CD4-positive, alpha-beta T cell (primary cell): ENCODE measurements at places on chromosomes 3 and 15.
A peak's percentile ranks its signal among the peaks of the same experiment; 100 is the strongest.

- no peak for DNase-seq
Measured at GRCh38 chr15:59555696-59556095, 55.9 kb upstream of the GCNT3 start.

GRCh38 chr3:194604837-194605236 is 28.4 kb downstream of the TMEM44 start:
- DNase-seq, result no peak

DNA sequence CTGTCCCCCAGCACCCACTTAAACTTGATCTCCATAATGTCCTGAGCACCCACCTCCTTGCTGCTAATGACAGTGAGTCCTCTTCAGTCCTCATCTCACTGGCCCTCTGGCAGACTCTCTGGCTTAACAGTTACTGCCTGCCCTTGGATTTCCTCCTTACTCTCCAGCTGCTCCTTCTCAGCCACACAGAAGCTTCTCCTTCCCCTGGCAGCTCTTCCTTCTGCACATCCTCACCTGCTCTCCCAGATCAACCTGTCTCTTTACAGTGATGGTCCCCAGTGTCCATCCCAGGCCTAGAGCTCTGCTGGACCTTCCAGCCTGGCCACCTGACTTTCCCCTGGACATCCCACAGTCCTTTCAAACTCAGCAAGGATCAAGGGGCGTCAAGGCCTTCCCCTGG is 47.4 kb upstream of the SMAD3 start:
- DNase-seq, result no peak

GRCh38 chr3:61449327-61450040 is 111.9 kb upstream of the PTPRG start:
- no peak for DNase-seq

DNA sequence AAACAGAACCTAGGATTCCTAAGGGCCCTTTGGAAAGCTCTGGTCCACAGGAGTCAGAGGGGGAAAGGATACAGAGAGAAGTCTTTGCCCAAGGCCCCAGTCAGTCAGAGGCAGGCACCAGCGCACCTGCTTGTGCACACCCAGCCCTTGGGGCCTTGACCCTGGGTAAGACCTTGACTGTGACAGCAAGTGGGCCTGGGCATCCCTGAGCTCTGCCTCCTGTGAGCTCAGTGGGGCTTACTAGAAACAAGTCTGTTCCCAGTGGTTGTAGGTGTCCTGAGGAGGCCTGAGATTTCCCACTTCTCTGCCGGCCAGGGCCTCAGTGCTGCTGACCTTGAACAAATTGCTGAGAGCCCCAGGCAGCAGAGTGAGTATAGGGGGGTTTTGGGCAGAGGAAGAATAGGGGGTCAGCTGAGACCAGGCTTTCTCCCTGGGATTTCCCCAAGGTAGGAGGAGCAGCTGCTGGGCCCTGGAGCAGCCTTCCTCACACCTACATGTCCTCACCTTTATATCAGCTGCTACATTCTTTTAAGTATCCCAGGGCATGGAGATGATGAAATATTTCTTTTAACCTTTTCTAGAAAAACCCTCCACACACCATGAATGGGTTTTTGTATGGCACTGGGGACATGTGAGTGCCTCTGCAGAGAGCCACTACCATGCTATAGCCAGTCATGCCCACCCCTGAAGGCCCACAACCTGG is 9.7 kb upstream of the DAG1 start:
- DNase-seq, result no peak

GRCh38 chr3:139564294-139564861 is 24.8 kb upstream of the RBP1 start:
- DNase-seq, result no peak

- no peak for DNase-seq
Measured at GRCh38 chr15:79529157-79529785, 97.1 kb downstream of the MINAR1 start.

DNA sequence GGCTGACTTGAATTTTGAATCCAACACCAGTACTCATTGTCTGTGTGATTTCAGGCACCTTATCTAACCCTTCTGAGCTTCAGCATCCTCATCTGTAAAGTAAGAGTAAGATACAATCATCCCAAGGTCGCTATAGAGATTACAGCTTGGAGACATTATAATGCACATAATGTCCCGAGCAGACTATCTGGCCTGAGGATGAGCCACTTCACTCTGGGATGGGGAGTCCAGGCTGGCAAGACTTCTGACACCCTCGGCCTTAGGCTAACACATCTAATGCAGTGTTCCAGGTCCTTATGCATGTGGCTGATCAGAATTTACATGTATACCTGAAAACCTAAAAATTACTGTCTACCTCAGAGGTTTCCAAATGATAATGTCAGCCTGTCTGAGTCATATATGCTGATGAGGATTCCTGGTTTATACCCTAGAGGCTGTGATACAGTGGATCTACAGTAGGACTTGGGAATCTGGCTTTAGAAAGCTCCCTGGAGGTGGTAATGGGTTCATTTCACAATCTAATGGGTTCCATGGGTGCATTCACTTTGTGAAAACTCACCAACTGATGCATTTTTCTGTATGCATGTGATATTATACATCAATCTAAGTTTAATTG is 229.0 kb upstream of the SLCO3A1 start:
- no peak for DNase-seq

DNA sequence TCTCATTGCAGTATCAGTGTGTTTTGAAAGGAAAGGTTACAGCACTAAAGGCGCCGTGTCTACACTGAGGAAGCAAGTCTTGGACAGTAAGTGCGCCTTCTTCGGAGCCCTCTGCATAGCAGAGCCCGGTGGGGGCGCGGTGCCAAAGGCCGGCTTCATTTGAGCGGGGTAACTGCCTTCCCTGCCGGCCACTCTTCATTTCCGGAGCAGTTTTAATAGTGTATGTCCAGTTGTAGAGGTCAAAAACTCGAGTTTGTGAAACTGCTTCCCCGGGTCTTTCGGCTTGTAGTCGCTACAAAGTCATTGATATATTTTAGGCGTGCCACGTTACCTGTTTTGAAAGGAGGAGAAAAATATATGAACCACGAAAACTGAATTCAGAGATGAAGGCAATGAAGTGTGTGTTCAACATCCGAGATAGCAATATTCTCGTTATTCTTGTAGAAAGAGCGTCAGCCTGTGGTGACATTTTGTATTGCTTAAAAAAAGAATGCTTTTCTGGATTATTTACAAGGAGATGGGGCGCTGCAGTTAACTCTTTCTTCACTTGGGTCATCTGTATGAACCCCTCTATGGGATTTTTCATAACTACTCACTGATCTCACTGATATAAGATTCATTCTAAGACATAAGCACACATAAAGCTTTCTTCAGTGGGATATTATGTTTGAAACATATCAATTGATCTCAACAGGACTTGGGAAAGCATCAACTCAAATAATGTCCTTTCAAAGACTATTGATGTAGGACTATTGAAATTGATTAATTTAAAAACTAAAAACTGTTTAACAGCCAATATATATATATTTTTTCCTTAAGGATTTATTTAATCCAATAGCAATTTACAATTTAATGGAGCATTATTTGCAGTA is 3.0 kb downstream of the ALCAM start:
- peak; percentile 7 for DNase-seq

DNA sequence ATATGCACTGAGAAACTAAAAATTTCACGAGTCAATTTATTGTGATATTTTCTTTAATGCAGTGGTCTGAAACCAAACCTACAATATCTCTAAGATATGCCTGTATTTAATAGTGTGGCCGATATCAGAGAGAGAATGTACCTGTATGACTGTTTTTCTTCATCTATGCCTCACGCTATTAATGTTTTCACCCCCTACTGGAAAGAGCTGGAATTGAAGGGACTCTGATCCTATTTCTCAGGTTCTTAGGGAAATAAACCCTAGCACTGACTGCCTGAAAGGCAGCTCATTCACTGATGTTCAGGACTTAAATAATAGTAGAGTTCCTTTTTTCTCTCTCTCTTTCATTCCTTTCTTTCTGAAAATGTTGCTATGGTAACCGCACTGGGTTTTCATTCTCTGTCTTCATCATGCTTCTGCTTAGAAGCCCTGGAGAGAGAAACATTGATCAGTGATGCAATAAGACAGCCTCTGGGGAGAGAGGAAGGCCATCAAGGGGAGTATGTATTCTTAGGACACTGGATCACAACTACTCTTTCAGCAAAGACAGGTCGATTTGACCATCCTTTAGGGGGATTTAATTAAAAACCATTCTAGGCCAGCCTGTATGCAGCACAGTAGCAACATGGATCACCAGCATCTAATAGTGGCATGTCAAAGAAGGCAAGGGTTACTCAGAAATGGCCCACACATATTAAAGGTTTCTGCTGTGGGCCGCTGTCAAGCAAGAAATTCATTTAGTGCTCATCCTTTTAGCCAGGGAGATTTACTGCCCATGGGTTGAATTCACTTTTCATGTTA is 1135.7 kb downstream of the IGSF11 start:
- no peak for DNase-seq

DNA sequence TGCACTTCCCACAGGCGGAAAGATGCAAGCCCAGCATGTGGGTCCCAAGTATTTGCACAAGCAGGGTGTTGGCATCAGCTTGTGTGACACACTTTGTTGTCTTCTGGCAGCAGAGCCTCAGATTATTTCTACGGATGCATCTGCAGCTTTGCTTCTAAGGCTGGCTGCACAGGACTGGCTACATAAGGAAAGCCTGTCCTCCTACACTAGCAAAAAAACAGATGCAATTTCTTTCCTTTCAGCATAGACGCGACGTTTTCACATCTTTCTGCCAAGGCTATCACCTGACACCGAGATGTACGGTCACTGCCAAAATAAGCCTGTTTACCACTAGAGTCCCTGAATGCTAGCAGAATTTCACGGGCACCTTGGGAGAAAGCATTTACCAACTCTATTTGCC is 13.5 kb downstream of the MRPS11 start:
- no peak for DNase-seq

DNA sequence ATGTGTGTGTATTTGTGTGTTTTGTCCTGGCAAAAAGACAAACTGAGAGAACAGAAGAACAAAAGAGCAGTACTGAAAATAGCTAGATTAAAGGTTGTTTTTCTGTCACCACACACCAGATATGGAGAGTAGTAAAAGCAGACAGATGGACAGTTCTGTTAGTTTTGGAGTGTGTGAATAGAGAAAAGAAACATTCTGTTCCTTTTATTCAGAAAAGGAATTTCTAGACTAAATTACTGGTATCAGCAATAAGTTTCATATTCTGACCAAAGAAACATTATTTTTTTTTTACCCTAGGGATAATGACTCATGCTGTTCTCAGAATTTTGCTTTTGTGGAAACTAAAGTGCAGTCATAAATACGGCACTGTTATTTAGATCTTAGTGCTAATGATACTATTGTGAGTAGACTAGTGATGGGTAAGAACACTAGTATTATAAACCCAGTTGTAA is 32.9 kb downstream of the PIK3CA start:
- DNase-seq, result no peak

GRCh38 chr15:37823601-37824275 is 110.7 kb upstream of the TMCO5A start:
- no peak for DNase-seq

DNA sequence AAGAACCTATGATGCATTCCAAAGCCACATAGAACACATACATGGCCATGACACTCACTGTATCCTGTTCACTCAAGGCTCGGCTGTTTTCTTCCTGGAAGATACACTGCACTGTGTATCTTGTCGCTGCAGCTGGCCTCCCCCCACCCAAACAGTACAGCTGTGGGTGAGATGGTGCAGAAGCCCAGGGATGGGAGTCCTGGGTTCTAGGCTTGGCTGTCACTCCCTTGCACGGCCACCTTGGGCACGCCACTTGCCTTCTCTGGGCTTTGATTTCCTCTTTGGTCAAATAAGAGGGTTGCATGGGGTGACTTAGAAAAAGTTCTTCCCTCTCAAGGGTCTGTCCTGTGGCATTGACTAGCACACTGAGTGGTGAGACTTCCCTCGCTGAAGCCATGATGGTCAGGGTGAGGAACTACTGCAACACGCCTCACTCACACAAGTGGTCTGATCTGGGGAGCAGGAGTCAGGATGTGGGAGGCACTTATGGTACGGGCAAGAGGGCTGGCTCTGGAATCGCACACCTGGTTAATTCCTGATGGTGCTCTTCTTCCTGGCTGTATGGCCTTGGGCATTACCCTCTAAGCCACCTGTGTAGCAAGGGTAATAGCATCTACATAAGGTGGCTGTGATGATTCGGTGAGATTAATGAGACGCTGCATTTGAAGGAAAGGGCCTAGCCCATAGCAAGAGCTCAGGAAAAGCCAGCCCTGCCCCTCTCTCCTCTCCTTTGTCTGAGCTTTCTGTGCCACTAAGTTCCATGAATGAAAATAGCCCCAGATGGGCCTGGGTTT is 44.0 kb downstream of the ANP32A start:
- DNase-seq, result no peak
